ENCODE measurements at places on chromosomes 5 and 9. TPM values are rescaled to one million over a fixed set of nuclear protein-coding genes. Genes with fewer than 3 reads are reported as not detected.

GRCh38 chr5:1330847-1331831, 13.8 kb downstream of the CLPTM1L start:
- DNase-seq, result no peak

UBE2R2 gene
- 32.5 TPM for total RNA-seq

- DNase-seq, result peak; percentile 94
Measured at GRCh38 chr9:87336914-87337333, 160.7 kb upstream of the DAPK1 start.

GRCh38 chr5:173742432-173742816, 126.0 kb upstream of the BOD1 start:
- no peak for DNase-seq

DNA sequence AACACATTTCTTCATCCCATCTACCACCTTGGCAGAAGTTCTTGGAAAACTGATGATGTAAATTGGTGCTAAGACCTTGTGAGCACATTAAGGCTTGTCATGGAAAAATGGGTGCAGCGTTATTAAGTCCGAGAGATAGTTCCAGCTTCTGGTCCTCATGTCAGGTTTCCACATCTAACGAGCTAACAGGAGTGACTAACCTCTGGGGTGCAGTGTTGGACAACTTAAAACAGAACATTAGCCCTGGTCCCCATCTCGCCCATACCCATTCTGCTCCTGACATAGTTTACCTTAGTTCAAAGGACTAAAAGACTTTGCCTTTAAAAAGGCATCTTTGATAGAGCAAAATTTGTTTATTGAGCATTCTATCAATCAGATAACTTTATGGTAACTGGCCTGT, 128.0 kb downstream of the SLC1A3 start:
- DNase-seq, result peak; percentile 61

DNA sequence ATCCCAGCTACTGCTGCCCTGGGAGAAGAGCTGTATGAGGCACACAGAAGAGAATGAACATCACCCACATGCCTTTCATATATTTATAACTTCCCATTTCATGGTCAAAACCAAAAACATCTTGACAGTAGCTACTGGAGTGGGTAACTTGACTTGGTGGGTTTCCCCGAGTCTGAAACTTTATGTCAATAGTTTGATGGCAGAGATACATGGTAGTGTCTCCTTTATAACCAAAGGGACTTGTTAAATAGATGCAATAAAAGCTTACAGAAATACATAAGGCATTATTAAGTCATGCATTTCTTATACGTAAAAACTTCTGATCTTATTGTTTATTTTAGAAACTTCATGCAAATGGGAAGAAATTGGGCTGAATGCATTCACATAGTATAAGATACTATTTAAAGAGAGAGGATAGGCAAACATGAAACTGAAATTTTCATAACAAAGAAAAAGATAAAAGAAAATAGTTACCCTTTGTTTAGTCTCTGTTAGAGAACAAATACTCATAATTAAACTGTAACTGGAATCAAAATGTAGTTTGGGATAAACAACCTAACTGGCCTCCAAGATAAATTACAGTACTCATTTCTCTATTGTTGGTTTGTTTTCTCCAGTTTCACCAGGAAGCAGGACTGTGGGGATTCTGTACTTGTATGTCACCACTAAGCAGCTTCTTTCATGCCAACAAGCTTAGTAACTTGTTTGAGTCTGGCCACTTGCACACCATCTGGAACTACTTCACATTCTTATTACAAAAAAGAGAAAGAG, 459.3 kb upstream of the MEF2C start:
- DNase-seq, result no peak

CCNO gene
- not detected for total RNA-seq

GRCh38 chr9:78879324-78880100, 582.6 kb downstream of the PSAT1 start:
- no peak for DNase-seq

DNA sequence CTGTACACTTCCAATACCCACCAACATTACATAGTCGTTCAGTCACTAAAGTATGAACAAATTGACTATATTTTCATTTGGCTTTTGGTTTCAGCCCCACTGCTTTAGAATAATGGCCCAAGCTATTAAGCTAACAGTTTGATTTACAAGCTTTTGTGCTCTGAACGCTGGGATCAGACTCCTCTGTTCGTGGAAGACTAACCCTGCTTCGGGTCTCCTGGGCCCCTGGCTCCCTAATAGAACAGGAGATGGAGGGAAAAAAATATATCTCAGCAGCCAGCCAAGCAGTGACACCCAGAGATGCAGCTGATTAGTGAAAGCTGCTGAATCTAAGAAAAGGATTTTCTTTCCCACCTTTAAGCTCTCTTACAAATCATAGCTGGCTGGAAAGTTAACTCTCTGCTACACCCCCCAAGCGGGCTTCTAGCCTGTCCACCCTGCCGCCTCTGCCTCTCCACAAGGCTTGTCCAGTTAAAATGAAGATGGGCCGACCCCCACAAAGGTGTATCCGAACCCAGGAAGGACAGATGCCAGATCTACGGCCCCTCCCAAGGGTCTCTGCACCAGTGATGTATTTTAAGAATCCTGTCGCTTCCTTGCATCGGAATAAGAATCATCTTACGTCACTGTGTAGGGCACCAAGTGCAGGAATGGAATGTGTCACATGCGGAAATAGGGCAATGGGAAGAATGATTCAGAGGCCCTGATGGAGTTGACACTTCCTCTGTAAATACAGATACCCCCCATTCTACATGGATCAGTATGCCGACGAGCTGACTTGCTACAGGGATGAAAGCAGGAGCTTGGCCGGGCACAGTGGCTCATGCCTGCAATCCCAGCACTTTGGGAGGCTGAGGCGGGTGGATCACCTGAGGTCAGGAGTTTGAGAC, 33.4 kb upstream of the BARHL1 start:
- no peak for DNase-seq

DNA sequence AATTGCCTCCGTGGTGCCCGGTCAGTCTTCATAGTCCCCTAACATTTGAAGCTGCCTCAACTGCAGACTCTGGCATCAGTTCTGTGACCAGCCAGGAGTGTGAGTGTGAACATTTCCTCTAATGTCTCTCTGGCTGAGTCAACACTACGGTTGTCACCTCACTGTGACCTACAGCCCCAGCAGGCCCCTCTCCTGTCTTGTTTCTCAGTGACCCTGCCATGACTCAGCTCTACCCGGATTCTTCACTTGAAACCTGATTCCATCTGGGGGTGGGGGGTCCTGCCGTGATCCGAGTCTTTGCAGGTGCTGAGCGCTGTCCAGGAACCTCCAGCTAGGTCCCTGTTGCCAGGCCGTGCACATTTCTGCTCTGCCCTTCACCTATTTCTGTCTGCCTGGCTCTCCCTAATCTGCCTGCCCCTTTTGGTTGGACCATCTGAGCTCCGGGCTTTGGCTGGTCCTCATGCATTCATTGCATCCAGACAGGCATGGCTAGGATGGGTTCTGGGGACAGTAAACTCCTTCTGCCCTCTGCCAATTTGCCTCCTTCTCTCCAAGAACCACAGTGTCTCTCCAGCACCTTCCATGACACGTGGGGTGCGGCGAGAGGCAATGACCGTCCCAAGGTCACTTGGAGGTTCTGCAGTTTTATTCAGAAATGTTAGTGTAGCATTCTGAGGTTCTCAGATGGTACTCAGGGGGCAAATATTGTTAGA, 24.2 kb downstream of the STC2 start:
- DNase-seq, result peak; percentile 87

DNA sequence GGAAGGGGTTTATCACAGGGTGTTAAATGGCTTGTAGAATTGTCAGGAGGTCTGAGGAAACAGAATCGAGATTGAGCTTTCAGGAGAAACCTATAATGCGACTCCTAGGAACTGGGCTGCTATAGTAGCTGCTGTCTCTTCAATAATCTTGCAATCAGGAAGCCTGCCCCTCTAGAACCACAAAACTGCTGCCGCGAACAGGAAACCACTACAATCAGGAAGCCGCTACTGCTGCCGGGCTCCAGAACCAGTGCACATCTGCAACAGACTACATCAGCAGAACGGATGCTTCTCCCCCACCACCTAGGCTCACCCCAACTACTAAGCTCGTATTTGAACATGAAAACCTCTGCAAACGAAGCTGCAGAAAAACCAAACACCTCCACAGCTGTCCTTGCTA, 31.6 kb downstream of the TNFSF8 start:
- no peak for DNase-seq

WNK2 gene
- total RNA-seq, result 102 TPM

DNA sequence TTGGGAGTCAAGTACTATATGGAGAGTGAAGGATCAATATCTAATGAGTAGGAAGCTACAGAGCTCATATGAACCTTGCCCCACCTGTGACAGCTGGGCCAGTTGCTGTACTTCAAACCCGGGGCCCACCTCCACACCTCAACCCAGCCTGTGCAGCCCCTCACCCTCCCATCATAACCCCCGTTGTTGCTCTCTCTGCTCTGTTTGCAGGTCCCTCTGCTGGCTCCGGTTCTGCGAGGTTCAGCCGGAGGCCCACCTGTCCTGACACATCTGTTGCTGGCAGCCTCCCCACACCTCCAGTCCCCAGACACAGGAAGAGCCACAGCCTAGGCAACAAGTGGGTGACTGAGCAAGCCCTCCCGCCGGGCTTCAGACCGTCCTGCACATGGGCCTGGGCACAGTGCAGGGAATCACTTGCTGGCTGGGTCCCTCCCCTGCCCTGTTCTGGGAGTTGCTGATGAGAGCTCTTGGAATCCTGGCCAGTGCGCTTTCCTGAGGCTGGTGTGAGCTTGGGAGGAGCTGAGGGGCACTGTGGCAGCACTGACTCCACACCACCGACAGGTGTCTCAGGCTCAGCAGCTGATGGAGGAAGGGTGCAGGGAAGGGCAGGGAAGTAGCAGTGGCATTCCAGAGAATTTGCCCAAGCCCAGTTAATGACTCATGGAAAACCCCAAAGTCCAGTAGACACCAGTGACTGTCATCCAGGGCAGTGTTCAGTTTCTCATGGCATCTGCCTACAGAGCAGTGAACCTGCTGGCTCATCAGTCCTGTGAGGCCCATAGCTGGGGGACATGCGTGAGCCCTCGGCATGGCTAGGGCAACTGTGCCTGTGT, 69.5 kb upstream of the GARNL3 start:
- peak; percentile 44 for DNase-seq

MED27 gene
- 35.0 TPM for total RNA-seq

DNA sequence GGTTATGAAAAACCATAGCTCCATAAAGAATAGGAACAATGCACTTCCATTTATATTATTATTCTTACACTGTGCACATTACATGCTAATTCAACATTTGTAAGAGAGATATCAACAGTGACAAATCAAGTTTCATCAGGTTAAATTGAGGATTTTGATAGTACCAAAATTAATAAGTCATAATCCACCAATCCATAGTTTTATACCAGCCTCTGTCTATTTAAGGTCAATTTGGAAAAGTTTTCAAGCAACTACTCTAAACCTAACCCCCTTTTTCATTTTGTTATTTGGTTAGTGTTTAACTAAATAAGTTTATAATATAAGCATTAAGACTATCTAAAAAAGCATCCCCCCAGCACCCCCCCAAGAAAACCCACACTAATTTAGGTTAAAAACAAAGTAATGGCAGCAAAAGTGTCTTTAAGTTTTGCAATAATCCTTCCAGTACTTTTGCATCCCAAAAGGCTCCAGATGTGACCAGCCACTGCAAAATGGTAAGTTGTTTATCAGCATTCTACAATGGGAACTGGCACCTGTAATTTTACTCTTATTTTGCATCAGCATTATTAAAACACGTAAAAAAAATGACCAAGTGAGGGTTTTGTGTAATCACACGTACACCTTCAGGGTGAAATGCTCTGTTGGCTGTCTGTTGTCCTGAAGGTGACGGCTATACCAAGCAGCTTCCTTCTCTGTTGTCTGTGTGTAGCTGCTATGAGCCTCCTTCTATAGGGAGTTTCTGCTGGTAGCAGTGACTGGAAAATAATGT, 36.8 kb upstream of the SSBP2 start:
- DNase-seq, result peak; percentile 85

DNA sequence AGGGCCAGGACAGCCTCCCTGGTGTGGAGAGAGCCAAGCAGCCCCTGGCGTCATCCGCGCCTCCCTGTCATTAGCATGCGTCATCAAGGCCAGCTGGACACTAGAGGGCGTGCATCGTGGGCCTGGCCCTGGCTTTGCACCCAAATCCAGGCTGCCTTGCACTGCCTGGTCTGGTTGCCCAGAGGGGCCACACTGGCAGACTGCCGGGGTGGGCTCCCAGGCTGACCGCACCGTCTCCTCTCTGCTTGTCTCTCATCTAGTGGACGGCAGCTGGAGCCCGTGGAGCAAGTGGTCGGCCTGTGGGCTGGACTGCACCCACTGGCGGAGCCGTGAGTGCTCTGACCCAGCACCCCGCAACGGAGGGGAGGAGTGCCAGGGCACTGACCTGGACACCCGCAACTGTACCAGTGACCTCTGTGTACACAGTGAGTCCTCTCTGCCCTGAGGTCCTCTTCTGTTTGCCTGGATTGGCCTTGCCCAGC, 29.0 kb downstream of the HK3 start:
- peak; percentile 84 for DNase-seq

- DNase-seq, result no peak
Measured at GRCh38 chr9:36051317-36051716, 14.6 kb downstream of the RECK start.

DNA sequence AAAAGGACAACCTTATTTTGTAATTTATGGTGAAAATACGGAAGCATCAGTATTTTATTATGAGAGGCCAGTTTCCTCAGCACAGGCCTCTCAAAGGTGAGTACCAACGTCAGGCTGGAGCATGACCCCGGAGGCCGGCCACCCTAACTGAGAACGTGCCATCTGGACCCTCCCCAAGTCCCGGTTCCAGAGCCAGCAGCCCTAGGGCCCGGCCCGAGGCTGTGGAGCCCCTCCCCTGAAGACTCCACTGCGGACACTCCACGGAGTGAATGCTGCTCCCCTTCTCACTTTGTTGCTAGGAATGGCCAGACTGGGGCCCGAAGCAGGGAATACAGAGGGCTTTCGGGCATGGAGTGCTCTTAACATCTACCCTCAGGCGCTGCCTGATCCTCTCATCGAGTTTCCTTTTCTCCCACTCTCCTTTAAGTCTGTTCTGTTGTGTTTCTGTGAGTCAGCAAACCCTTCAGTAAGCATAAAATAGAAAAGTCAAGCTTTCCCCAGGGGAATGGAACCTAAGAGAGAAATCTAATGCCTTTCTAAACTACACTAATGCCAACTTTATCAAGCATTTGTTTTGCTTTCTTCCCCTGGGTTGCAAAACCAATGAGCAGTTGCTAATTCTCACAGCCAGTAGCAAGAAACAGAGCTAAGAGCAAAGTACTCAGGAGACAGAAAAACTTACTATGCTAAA, 4.5 kb downstream of the BRD9 start:
- no peak for DNase-seq

RANBP3L gene
- total RNA-seq, result not detected

- DNase-seq, result no peak
Measured at GRCh38 chr9:136804509-136805206, 3.1 kb upstream of the RABL6 start.

DNA sequence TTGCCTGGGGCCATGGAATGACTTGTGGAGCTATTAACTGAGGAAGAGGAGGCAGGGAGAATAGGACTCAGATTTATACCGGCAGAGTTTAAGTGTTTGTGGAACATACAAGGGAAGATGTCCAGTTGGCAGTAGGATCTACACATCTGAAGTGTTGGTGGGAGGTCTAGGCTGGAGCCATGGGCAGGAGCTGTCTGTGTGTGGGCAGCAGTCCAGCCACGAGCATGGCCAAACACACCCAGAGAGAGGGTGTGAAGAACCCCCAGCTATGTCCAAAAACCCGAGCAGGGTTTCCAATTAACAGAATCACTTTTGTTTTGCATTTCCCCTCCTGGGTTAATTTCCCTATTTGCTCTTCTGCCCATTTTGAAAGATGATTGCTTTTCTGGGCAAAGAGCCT, 393.7 kb downstream of the CDK5RAP2 start:
- DNase-seq, result no peak

All from GM23338 (cell line).